Activated CD4-positive, alpha-beta T cell treated with anti-CD3 and anti-CD28 coated beads for 36 hours (primary cell): ENCODE measurements at places on chromosomes 6 and 20. TPM values are rescaled to one million over a fixed set of nuclear protein-coding genes. Genes with fewer than 3 reads are reported as not detected.

Gene PLG
- not detected for total RNA-seq

DNA sequence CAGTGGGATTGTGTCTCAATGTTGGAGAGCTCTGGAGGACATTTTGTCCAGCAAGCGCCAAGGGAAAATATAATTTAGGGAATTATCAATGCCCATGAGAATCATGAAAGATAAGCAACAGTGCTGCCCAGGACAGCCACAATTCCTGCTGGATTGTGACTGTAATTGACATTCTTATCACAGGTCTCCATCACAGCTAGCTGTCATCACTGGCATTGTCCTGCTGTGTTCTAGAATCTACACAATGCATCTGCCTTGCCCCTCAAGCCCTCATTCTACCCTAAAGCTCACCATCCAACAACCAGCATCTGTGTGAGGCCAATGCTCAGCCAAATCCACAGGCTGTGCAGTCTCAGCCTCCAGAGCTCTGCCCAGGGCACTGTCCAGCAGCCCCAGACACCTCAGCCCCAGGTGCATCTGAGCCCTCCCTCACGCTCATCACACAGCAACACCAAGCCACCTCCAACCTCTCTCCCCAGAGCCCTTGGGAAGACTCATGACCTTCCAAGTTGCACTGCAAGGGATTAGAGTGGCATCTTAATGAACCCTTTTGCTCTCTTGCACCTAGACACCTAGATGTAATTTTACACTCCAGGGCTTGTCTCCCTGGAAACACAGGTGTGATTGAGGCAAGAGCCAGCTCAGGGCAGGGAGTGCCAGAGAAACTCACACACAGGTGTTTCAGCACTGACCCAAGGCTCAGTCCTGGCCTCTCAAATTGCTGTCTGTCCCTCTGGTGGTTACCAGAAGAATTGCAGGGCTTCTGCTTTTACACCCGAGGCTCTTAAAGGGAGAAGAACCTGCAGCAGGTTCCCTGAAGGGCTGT is 85.2 kb upstream of the PHACTR3 start:
- H3K4me1 ChIP-seq, result no peaks in the 10 kb centered on the region
- peaks cover 56% of the 10 kb centered on the region for H3K27me3 ChIP-seq
- DNase-seq, result peak; percentile 32
- no peaks in the 10 kb centered on the region for H3K36me3 ChIP-seq

DNA sequence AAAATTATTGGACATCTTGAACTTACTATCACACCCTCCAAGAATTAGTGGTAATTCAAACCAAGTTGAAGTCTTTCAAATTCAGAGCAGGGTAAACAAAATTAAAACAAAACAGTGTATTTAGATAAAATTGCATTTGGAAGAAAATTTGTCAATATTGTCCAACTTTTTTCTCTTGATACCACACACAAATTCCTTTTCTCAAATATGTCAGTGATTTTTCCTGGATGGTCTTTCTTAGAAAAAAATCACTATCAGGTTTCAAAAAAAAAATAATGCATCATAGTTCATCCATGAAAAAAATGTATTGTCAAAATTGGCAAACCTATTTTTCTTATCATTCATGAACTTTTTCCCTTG is 667.1 kb downstream of the TENT5A start:
- H3K27ac ChIP-seq, result no peak overlapping the region
- H3K4me3 ChIP-seq, result no peak overlapping the region
- no peaks in the 10 kb centered on the region for H3K36me3 ChIP-seq
- no peaks in the 10 kb centered on the region for H3K27me3 ChIP-seq
- H3K4me1 ChIP-seq, result no peaks in the 10 kb centered on the region
- no peak for DNase-seq

GRCh38 chr6:37783856-37784584 is 35.5 kb upstream of the ZFAND3 start:
- H3K4me3 ChIP-seq, result peak overlapping the region; percentile 61
- peak; percentile 38 for DNase-seq
- peak overlapping the region; percentile 22 for H3K27ac ChIP-seq
- H3K4me1 ChIP-seq, result peaks cover 14% of the 10 kb centered on the region

GRCh38 chr20:33947709-33948295 is 45.9 kb upstream of the RALY start:
- H3K27me3 ChIP-seq, result peaks cover 4% of the 10 kb centered on the region
- H3K36me3 ChIP-seq, result peaks cover 5% of the 10 kb centered on the region
- H3K27ac ChIP-seq, result no peak overlapping the region
- H3K4me3 ChIP-seq, result no peak overlapping the region
- H3K4me1 ChIP-seq, result no peaks in the 10 kb centered on the region
- peak; percentile 76 for DNase-seq

GRCh38 chr20:3674447-3674846 is 7.4 kb downstream of the ADAM33 start:
- H3K4me1 ChIP-seq, result peaks cover 4% of the 10 kb centered on the region
- DNase-seq, result no peak
- H3K4me3 ChIP-seq, result no peak overlapping the region
- no peaks in the 10 kb centered on the region for H3K36me3 ChIP-seq
- H3K27ac ChIP-seq, result no peak overlapping the region

GRCh38 chr6:84912472-84913322 is 148.3 kb upstream of the TBX18 start:
- no peaks in the 10 kb centered on the region for H3K36me3 ChIP-seq
- no peaks in the 10 kb centered on the region for H3K4me1 ChIP-seq
- H3K27me3 ChIP-seq, result no peaks in the 10 kb centered on the region
- no peak overlapping the region for H3K27ac ChIP-seq

GRCh38 chr6:48213076-48213788 is 102.2 kb upstream of the PTCHD4 start:
- DNase-seq, result no peak
- H3K4me1 ChIP-seq, result no peaks in the 10 kb centered on the region
- H3K27me3 ChIP-seq, result no peaks in the 10 kb centered on the region
- no peaks in the 10 kb centered on the region for H3K36me3 ChIP-seq
- no peak overlapping the region for H3K4me3 ChIP-seq

GRCh38 chr20:35952480-35953386 is 1.6 kb downstream of the SCAND1 start:
- H3K27ac ChIP-seq, result peak overlapping the region; percentile 100
- peaks cover 9% of the 10 kb centered on the region for H3K36me3 ChIP-seq
- peaks cover 11% of the 10 kb centered on the region for H3K4me1 ChIP-seq
- peak overlapping the region; percentile 97 for H3K4me3 ChIP-seq
- DNase-seq, result peak; percentile 13
- H3K27me3 ChIP-seq, result no peaks in the 10 kb centered on the region

- DNase-seq, result peak; percentile 13
- no peaks in the 10 kb centered on the region for H3K27me3 ChIP-seq
- no peak overlapping the region for H3K27ac ChIP-seq
Observed at GRCh38 chr6:167044696-167045095, 45.5 kb downstream of the CEP43 start.

GRCh38 chr20:49567421-49568277 is at the start of gene PTGIS:
PTGIS (minus strand) TSS chr20:49568137; CDS start chr20:49568116, 21 bp downstream.
- peaks cover 45% of the 10 kb centered on the region for H3K27me3 ChIP-seq
- H3K36me3 ChIP-seq, result no peaks in the 10 kb centered on the region
- no peak within 1 kb of the TSS for H3K27ac ChIP-seq
- H3K4me3 ChIP-seq, result no peak within 1 kb of the TSS
- no peak for DNase-seq
- H3K4me1 ChIP-seq, result peaks cover 9% of the 10 kb centered on the region

GRCh38 chr6:27426045-27426620 is 37.6 kb downstream of the ZNF391 start:
- DNase-seq, result no peak
- H3K4me1 ChIP-seq, result no peaks in the 10 kb centered on the region
- no peak overlapping the region for H3K4me3 ChIP-seq
- H3K27me3 ChIP-seq, result peaks cover 4% of the 10 kb centered on the region
- no peaks in the 10 kb centered on the region for H3K36me3 ChIP-seq

- no peak for DNase-seq
- peaks cover 18% of the 10 kb centered on the region for H3K4me1 ChIP-seq
- peak overlapping the region; percentile 56 for H3K27ac ChIP-seq
- H3K36me3 ChIP-seq, result peaks cover 43% of the 10 kb centered on the region
- H3K4me3 ChIP-seq, result no peak overlapping the region
- H3K27me3 ChIP-seq, result no peaks in the 10 kb centered on the region
Observed at GRCh38 chr20:32325706-32326503, 32.2 kb upstream of the ASXL1 start.

GRCh38 chr20:1943275-1944002 is 48.2 kb downstream of the SIRPA start:
- no peak for DNase-seq
- peaks cover 26% of the 10 kb centered on the region for H3K27me3 ChIP-seq
- no peak overlapping the region for H3K4me3 ChIP-seq

DNA sequence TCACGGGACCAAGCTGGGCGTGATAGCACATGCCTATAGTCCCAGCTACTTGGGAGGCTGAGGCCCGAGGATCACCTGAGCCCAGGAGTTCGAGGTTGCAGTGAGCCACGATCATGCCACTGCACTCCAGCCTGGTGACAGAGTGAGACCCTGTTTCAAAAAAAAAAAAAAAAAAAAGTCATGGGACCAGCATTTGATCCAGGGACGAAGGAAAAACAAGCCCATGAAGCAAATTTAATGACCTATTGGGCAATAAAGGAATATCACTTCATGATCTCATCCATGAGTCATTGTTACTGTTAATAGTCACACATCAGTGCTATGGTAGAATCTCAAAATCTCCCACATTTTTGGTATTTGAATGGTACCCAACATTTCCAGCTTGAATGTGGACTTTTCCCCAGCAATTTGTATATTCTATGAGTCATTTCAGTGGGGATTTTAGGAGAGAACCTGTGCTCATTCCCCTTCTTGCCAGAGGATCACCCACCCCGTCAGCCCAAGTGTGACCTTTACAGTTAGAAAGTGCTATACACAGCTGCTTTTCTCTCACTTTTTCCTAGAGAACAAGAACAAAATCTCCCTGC is 8.5 kb upstream of the SOD2 start:
- H3K27me3 ChIP-seq, result no peaks in the 10 kb centered on the region
- H3K27ac ChIP-seq, result peak overlapping the region; percentile 73
- peaks cover 5% of the 10 kb centered on the region for H3K36me3 ChIP-seq
- peak; percentile 27 for DNase-seq
- H3K4me1 ChIP-seq, result peaks cover 13% of the 10 kb centered on the region
- no peak overlapping the region for H3K4me3 ChIP-seq

- no peak overlapping the region for H3K27ac ChIP-seq
- no peaks in the 10 kb centered on the region for H3K27me3 ChIP-seq
- peak; percentile 61 for DNase-seq
- H3K36me3 ChIP-seq, result peaks cover 38% of the 10 kb centered on the region
Observed at GRCh38 chr6:34237316-34237721, 646 bp downstream of the HMGA1 start.

GRCh38 chr6:100194535-100194934 is 200.5 kb upstream of the MCHR2 start:
- DNase-seq, result no peak
- H3K27me3 ChIP-seq, result peaks cover 4% of the 10 kb centered on the region
- H3K36me3 ChIP-seq, result no peaks in the 10 kb centered on the region
- no peak overlapping the region for H3K4me3 ChIP-seq
- no peaks in the 10 kb centered on the region for H3K4me1 ChIP-seq
